ENCODE measurements at places on chromosomes 3 and 15.

- DNase-seq, result no peak
Measured at GRCh38 chr3:71536376-71536965, 47.1 kb downstream of the FOXP1 start.

- no peak for DNase-seq
Measured at GRCh38 chr3:146550743-146551510, 6.5 kb upstream of the PLSCR1 start.

DNA sequence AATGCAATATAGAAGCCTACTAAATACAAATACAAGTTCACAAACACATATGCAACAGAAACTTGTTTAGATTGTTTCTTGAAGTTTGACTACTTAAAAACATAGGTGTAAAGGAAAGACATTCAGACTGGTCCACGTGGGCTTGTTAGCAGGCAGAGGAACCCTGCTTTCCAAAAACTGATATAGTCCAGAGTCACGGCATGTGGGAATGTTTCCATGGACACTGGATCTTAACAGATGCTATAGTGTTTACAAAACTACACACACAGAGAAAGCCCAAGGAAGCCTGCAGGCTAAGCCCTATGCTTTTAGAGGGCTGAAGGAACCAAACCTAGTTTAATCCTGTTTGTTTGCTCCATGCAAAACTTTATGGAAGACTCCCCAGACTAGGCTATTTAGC lies 45.2 kb upstream of the LRRC58 start:
- DNase-seq, result no peak

GRCh38 chr15:60793656-60794055 lies 314.7 kb upstream of the ICE2 start:
- no peak for DNase-seq

GRCh38 chr15:98154863-98155262 lies 194.4 kb downstream of the ARRDC4 start:
- DNase-seq, result no peak

DNA sequence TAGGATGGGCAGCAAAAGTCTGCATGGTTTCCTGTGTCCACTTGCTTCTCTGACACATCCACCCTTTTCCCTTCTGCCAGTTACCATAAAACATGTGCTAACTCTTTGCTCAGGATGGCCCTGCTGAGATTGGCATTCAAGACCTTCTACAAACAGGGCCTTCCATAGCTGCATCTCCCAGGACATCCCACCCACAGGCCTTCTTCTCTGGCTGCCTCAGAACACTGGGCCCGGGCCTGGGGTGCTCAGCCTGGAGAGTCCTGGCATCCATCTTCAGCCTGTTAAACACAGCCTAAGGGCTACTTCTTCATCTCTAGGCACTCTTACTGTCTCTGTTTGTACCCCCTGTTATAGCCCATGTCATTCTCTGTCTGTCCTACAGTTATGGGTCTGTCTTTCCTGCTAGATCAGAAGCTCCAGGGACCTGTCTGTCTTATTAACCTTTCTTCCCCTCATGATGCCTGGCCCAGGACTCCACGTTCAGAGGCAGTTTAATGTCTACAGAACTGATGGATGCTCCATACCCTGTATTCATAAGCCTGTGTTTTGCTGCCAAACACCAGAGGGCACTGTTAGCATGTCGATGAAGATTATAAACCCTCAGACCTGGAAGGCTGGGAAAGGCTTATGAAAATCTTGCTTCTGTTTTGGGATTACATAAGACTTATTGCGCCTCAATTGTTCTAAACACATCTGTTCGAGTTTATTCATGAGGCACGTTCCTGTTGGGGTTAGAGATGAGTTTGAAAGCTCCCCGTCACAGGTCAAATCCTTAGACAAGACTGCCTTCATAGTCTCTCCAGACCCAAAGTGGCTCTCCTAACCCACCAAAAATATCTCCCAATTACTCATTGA lies 16.5 kb downstream of the SEMA3G start:
- no peak for DNase-seq

DNA sequence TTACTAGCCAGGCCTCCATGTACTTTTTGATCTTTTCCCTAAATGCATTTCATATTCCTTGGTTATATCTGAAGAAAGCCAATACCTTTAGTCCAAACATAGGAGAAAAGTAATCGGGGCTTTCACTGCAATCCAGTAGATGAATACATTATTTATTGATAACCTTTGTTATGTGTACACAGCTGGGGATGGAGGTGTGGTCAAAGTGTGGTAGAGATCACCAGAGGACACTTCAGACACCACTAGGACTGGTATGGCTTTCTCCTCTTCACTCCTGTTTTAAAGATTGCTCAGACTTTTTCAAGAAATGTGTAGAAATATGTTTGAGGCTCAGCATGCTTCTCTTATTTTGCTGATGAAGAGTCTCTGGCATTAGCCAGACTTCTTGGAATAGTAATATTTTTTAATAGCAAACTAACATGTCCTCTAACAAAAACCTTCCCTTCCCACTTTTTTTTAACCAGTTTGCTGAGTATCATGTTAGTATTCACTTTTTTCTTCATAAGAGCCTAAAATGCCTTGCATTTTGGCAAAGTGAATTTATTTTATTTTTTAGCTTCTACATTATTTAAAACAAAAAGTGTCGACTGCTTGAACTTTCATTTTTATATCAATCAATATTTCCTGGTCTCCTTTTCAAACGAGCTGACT lies 65.6 kb upstream of the MBNL1 start:
- no peak for DNase-seq

- DNase-seq, result no peak
Measured at GRCh38 chr15:92963794-92964193, 63.7 kb downstream of the CHD2 start.

GRCh38 chr15:73540161-73540560 lies 93.0 kb downstream of the NPTN start:
- no peak for DNase-seq

DNA sequence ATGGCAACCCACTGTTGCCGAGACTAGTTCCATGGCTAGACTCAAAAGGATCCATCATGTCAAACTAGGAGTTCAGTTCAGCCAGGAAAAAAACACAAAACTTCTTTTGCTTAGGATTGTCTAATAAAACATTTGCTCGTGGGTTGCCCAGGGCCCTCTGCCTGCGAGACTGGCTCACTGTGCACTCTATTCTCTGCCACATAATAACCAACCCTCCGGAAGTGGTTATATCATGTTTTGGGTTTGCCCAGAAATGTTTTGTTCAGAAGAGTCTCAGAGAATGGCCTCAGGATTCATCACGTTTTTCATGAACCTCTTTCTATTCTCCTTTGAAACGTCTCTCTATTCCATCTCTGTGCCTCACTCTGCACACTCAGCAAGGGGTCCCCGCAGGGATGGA lies 216.1 kb downstream of the SV2B start:
- no peak for DNase-seq
